ENCODE measurements at places on chromosomes 13 and 19.

DNA sequence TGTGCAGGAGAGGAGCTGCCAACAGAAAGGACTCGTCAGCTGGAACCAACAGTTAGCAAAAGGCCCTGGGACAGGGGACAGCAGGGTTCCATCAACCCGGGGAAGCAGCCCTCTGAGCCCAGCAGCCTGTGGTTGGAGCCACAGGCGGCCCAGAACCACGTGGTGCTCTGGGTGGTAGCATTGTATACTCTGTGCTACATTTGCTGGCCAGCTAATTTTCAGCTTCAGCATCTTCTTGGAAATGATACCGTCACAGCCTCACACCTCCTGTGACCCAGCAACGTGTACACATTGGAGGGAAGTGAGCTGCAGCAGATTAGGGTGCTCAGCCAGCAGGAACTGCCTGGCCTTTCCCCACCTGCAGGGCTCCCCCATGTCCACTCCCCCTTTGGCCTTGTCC is 13.1 kb upstream of the MTIF3 start:
- DNase-seq: no peak

DNA sequence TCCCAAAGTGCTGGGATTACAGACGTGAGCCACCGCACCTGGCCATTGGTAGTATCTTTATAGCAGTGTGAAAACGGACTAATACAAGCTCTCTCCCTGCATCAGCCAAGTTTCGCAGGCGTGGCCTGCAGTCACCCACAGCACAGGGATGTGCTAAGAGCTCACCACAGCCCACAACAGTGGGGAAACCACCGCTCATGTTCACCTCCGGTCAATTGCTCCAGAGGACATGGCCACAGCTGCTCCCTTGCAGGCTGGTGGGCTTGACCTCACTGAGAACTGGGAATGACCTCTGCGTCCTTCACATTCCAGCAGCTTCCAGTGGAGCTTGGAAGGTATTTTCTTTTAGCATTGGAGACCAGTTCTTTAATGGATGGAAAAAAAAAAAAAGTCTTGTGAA is 156.4 kb downstream of the KCTD15 start:
- no peak for DNase-seq

DNA sequence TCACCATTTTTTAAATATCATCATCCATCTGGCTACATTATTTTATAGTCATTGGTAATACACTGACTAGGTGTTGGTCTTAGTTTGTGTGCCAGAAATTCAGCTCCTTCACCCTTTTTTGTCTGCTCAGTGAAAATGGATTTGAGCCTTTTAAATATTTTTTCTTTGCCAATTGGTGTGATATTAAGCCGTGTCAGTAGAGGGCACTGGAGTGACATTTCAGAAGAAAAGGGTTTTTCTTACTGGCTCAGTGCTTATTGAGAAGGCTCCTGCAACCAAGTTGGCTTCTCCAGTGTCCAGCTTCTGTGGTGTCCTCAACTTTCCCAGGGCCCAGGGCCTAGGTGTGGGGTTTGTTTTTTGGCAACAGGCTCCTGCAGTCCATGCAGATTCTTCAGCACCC is 546.6 kb downstream of the DACH1 start:
- no peak for DNase-seq

DNA sequence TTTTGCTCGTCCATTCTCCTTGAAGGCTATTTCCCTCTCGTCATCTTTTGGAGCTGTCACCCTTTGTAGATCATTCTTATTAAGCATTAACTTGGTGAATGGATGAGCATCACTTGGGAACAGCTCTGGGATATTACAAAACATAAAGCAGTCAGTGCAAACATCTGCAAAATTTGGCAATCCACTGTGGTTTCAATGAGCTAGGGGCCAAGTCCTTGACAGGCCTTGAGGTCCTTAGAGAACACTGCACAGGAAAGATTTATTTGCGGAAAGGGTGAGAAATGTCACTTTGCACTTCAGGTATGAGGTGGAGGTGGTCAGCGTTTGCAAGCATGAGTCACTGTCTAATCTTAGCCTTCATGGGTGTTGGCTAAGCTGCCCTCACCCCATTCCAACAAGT is 239.7 kb upstream of the MAB21L1 start:
- no peak for DNase-seq

- DNase-seq: no peak
These were observed 45.8 kb downstream of the GGACT start for GRCh38 chr13:100542826-100543156.

DNA sequence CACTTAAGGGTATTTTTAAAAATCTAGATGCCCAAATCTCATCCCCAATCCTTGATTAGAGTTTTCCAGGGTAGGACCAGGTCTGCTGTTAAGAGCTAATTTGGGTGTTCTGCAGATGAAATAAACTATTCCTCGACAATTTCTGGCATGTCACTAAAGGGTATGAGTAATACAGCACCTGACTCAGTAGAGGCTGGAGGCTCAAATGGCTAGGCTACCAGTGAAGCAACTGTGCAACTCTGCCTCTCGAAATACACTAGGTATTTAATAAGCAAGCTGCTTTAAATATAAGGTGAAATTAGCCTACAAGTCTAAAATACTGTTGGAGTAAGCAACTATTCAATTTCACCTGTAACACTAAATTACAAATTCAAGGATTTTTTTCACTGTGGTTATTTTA is 1.5 kb downstream of the RNF6 start:
- no peak for DNase-seq

GRCh38 chr13:45447050-45447661 is 17.6 kb upstream of the COG3 start:
- no peak for DNase-seq

- no peak for DNase-seq
These were observed 594 bp downstream of the ZNF146 start for GRCh38 chr19:36215276-36216123.

- no peak for DNase-seq
These were observed 416.6 kb downstream of the KLF12 start for GRCh38 chr13:73717632-73718031.

GRCh38 chr13:112951674-112952371 is 17.2 kb upstream of the MCF2L start:
- DNase-seq: no peak

DNA sequence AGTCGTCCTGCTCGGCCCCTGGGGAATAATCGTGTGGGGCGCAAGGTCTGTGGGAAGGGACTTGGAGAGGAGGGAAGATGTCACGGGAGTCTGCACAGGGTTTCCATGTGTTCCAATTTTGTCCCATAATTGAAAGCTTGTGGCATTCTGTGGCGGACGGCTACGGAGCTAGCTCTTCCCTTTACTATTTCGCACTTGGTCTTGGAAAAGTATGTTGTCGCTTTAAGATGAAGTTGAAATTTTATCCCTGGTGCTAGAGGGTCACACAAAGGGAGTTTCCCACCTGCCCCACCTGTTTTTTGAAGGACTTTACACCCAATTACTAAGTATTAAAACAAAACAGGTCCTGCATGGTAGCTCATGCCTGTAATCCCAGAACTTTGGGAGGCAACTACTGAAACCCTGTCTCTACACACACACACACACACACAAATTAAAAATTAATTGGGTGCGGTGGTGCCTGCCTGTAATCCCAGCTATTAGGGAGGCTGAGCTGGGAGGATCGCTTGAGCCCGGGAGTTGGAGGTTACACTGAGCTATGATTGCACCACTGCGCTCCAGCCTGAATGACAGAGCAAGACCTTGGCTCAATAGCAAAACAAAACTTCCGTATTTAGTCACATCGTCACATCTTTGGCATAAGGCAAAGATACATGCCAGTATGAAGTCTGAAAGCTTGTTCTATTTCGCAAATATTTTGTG is 967 bp upstream of the TPT1 start:
- no peak for DNase-seq

GRCh38 chr19:48473161-48473966 is 4.2 kb downstream of the CYTH2 start:
- DNase-seq: no peak

DNA sequence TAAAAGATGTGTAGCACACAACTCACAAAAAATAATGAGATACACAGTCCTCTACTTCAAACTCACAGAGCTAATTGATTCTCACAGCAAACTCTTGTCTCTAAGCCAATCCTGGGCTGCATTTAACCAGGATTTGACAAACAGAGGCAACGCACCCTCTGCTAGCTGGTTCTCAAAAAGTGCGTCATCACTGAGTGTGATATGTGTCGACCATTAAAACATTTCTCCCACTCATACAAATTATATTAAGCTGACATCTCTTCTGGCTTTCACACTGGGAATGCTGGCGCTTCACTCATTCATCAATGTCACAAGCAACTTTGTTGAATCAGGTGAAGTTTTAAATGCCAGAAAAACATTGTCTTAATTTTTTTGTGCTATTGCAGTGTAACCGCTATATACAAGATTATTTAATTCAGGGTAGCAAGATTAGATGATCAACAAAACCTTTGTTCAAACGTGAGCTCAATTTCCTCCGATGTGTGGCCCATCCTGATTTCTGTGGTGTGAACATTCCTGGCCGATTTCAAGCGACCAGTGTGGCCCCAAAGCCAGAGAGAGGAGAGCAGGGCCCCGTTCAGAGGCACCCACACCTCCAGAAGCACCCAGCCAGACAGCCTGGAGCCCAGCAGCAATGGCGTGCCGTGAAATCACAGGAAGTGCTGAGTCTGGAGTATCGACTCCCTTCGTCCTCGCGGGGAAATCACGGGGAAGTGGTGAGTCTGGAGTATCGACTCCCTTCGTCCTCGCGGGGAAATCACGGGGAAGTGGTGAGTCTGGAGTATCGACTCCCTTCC is 49.4 kb downstream of the RASA3 start:
- no peak for DNase-seq

DNA sequence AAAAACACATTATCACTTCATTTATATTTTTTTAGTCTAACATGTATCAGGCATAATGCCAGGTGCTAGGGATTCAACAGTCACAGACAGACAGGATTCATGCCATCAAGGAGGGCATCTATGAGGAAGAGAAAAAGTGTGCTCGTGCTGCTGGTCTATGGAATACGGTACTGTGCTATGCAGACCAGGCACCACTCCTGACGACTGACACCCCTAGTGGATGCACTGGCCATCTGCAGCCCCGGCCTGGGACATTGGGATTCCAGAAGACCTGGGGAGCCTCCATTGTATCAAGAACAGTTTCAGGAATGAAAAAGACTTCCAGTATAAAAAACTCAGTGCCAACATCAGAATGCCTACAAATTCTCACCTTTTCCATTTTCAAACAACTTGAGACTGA is 94.0 kb downstream of the KLF12 start:
- DNase-seq: no peak

DNA sequence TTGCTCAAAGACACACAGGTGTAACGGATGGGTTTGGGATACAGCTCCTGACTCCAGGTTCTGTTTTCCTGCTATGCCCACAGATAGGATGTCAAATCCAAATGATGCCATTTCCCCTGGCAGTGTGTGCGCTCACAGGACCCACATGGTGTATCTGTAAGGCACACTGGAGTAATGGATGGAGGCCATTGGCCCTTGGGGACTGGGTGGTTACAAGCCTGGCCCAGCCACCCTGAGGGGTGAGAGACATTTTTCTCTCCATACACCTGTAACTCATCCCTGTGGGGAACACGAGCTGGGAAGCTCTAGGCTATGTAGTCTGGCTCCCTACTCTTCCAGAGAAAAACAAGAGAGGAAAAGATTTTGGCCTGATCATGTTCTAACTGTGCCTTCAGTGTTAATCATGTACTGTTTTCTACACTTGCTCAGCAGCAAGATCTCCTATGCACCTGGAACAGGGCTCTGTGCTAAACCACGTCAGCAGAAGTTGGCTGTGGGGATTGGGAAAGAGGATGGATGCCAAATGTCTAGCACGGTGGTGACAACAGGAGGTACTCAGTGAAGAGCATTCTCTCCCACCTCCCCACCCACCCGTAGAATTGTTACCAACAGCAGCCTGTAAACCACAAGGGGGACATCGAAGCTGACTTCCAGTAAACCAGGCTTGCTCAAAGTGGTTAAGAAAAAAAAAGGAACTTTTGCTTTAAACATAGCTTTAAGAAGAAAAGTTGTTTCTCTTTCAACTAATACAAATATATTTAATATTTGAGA is 237.0 kb downstream of the LACC1 start:
- no peak for DNase-seq

DNA sequence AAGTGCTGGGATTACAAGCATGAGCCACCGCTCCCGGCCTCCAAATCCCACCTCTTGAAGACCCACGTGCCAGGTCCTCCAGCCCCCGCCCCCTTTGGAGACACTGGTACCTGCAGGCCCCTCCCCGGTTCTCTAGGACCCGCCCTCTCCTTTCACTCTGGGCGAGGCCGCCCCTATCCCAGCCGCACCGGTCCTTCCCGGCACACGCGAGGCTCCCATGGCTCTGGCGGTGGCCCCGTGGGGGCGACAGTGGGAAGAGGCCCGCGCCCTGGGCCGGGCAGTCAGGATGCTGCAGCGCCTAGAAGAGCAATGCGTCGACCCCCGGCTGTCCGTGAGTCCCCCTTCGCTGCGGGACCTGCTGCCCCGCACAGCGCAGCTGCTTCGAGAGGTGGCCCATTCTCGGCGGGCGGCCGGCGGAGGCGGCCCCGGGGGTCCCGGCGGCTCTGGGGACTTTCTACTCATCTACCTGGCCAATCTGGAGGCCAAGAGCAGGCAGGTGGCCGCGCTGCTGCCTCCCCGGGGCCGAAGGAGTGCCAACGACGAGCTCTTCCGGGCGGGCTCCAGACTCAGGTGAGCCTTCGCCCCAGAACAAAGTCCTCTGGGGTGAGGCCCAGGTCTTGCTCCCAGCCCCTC is at the start of gene CBLC:
CBLC (plus strand) TSS at position 176 of the 633 bp plus-strand sequence; CDS start at position 218, 42 bp downstream.
- DNase-seq: no peak

GRCh38 chr19:52231154-52231910 is 38.1 kb upstream of the ZNF766 start:
- no peak for DNase-seq

DNA sequence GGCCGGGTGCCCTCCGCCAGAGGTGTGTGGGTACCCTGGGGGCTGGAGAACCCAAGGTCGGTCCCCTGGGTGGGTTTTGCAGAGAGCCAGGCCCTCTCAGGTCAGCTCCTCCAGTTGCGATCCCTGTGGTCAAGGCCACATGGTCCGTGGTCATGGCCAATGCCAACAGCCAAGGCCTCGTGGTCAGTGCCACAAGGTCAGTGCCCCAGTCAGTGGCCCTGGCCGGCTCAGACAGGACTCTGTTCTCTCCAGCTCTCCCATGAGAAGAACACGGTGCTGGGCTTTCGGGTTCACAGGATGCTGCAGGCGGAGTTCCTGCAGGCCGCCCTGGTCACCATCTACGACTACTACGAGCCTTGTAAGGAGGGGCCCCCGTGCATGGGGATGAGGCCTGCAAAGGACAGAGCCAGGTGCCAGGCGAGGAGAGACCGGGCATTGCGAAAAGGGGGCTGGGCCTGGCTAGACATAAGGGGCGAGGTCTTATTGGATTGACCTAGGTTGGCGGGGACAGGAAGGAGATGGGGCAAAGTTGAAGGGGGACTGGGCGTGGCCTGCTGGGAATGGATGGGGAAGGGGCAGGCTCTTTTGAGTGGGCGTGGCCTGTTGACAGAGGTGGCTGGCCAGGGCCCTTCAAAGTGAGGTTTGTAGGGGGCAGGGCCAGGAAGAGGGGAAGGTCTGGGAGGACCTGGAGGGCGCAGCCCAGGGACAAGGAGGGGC is 15.2 kb upstream of the SHFL start:
- no peak for DNase-seq

DNA sequence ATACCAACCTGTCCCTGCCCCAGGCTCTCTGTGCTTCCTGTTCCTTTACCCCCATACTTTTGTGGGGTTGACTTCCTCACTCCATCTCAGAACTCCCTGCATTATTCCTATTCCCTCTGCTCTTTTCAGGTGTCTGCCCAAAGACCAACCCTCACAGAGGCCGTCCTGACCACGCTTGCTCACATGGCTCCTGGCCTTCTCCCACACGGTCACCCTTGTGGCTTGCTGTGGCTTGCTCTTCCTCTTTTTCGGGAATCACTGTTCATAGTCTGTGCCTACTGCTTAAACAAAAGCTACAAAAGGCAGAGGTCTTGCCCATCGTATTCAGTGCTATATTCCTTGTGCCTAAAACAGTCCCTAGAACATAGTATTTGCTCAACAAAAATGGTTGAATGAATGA is 25.2 kb upstream of the ARGLU1 start:
- DNase-seq: no peak
